ENCODE measurements at places on chromosomes 7 and 10. TPM values are rescaled to one million over a fixed set of nuclear protein-coding genes. Genes with fewer than 3 reads are reported as not detected.

Gene MCM10
- total RNA-seq, result 47.0 TPM

Gene TMEM176B
- not detected for total RNA-seq

- DNase-seq, result no peak
These were observed 55.1 kb downstream of the FAM53B start for GRCh38 chr10:124688889-124689670.

Gene GPR85
- total RNA-seq, result not detected

- no peak for DNase-seq
These were observed 104.7 kb downstream of the VWC2 start for GRCh38 chr7:49878089-49878488.

Gene MSMB
- not detected for total RNA-seq

Gene KIAA1549
- total RNA-seq, result 0.58 TPM

Measured in Caki2 (cell line).